ENCODE measurements at places on chromosomes 3 and 15.

DNA sequence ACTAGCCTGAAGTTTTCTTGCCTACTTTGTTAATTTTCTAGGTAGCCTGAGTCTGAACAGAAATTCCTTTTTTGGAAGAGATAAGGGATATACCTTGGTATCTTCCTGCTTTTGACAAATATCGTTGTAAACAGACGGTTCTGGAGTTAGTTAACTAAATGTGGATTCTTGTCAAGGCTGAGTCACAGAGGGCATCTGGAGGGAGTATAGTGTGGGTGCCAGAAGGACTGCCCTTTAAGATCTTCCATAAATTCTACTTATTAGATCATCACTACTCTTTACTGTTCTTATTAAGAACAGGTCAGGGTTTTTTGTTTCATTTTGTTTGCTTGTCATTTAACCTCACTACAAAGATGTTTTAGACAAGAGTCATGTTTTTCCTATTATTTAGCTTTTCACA lies 125.3 kb upstream of the SKOR1 start:
- no peak for DNase-seq

DNA sequence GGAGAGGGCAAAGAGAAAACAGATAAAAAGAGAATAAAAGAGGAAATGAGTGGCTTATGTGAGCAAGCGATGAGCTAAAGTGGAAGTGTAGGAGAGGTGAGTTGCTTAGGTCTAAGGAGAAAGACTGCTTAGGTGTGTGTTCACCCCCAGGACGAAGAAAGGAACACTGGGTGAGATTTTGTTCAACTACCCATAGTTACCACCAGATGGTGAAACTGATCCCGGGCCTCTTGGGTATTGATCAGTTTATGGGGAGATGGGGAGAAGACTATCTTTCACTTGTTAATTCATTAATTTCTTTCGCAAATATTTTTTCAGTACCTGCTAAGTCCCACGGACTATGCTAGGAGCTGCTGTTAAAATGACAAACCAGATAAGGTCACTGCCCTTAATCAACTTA lies 33.9 kb downstream of the GAP43 start:
- DNase-seq = no peak

DNA sequence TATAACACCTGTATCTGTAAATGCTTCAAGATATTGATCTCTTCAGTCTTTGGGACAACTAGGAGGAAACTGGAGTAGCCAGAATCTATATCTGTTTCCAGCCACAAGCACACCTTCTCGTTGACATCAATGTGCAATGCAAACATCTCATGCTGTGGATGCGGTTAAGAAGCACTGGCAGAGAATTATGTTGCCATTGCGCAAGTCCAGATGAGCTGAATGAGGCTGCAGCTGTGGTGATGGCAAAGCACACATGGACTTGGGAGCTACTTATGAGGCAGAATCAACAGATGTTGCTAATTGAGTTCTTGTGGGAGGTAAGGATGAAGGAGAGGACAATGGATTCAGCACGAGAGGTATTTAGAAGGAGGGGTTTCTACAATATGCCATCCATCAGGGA lies 90.9 kb downstream of the STRIT1 start:
- DNase-seq = no peak

DNA sequence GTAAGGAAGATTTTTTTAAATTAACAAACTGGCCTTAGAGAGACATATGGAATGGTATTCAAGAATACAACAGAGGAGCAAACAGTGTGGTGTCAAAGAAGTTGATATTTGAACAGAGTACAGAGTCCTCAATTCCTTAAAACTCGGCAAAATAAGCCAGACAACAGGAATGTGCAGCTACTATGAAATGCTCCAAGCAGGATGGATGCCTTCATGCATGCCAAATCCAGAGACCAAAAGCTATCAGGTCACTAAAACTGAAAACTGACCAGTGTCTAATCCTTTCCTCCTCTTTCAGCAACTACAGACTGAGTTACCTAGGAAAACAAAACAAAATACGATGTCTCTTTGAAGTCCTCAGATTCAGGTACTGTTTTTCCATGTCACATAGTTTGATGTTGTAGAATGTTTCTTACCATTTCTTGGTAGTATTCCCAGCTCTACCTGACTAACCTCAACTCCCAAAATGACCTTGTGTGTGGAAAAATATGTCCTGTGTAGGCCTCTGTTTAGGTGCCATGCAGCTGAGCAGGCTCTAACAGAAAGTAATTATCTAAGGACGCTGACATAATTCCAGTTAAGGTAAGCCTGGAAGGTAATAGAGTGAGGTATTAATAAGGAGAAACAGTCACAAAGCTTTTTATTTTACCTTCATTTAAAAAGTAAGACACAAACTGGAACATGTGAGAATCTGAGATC lies 46.9 kb downstream of the TBL1XR1 start:
- no peak for DNase-seq

DNA sequence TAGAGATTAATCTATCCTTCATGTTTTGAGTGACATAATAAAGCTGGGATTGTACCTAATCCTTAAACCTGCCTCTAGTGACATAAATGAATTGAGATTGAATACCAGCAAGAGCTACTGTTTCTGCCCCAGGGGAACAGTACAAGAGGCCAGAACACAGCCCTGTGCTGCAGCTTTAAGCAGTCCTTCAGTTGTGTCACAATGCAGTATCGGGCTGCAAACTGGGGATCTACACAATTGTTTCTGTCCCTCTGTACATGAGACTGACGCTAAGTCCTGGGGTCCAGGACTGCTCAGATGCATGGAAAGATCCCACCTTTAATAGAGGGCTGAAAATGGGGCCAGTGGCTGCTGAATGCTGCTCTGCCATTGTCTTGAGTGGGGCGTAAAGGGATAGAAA lies 87.5 kb downstream of the MINAR1 start:
- DNase-seq = no peak

- DNase-seq = no peak
These were observed 25.3 kb downstream of the FBLN2 start for GRCh38 chr3:13574083-13574797.

GRCh38 chr3:175605851-175606250 lies 746.7 kb downstream of the NAALADL2 start:
- no peak for DNase-seq

DNA sequence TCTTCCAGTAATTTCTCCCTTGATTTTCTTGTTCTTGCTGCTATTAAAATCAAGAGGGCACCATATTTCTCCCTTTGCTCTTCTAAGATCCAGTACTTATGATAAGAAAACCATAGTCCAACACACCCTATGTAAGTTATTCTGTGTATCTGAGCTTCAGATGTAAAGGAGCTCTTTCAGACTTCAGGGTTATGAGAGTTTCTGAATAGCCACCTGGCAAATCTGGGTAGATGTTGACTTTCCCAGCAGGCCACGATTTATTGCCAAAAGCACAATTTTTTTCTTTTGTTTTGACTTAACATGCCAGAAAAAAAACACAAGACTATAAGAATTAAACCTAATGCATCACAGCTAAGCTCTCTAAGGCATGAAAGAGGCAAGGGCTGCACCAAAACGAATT lies 1045.0 kb downstream of the FHIT start:
- DNase-seq = peak; percentile 53

GRCh38 chr3:107465064-107465631 lies 57.6 kb upstream of the BBX start:
- DNase-seq = no peak

GRCh38 chr3:106010829-106011228 lies 142.0 kb upstream of the CBLB start:
- DNase-seq = no peak

DNA sequence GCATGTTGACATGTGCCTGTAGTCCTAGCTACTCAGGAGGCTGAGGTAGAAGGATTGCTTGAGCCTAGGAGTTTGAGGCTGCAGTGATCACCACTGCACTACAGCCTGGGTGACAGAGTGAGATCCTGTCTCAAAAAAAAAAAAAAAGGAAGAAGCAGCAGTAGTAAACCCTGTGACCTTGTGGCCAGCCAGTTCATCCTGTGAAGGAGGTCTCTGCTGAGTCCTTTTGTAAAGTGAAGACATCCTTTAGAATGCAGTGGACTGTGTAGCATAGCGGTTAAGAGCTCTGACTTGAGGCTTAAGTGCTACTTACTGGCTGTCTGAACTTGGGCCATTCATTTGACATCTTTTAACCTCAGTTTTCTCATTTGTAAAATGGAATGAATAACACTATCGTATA lies 8.3 kb downstream of the EXOSC7 start:
- no peak for DNase-seq

GRCh38 chr3:169400874-169401273 lies 262.6 kb downstream of the MECOM start:
- DNase-seq = peak; percentile 28

GRCh38 chr3:186152889-186153292 lies 44.0 kb upstream of the ETV5 start:
- no peak for DNase-seq

DNA sequence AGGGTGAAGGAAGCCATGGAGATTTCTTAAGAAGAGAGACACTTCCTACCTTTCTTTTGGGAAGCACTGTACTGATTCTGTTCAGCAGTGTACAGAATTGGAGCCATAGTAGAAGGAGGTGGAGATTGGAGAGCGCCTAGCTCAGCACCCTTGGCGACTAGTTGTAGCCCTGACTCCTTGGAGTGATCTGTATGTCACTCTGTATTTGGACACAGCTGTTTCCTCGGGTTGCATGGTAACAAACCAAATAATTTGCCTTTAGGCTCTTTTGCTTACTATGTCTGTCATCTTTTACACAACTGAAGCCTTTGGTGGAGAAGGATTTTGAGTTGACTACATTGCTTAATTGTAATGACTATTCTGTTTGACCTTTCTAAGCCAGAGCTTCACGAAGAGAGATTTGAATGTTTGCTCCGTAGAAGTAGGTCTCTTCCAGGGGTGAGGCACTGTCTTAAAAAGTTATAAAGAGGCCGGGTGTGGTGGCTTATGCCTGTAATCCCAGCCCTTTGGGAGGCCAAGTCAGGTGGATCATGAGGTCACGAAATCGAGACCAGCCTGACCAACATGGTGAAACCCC lies 77.1 kb downstream of the AKAP13 start:
- DNase-seq = no peak

DNA sequence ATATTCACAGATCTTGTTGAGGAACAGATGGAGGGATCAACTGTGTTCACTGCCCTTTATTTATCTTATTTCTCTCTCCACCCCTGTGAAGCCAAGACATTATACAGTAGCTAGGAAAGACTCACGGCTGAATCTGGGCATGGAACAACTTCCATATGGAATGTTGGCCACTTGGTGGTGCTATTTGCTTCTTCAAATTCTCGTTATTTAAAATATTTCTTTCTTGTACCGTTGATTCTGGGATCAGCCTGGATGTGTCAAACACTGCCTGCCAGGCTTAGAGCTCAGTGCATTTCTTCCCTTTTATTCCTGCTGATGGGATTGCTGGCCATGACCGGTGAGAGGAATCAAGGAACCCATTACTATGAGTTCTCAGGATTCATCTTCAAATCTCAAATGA lies 17.5 kb upstream of the GASK1A start:
- DNase-seq = no peak

DNA sequence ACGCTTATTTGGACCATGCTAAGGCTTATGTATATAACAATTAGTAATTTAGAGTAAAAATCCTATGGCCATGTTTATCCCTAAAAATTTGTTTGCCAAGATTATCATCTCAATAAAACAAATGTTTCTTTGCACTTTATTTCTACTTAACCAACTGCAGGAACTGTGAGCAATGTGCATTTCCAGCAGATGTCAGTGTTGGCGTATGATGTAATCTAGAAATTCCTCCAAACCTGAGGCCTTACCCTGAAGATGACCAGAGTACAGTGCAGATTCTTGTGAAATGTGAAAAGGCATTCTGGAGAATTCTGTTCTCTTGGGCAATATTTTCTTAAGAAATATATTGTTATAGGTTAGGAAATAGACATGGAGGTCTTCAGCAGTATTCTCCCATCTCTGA lies 205.9 kb downstream of the MBNL1 start:
- no peak for DNase-seq

DNA sequence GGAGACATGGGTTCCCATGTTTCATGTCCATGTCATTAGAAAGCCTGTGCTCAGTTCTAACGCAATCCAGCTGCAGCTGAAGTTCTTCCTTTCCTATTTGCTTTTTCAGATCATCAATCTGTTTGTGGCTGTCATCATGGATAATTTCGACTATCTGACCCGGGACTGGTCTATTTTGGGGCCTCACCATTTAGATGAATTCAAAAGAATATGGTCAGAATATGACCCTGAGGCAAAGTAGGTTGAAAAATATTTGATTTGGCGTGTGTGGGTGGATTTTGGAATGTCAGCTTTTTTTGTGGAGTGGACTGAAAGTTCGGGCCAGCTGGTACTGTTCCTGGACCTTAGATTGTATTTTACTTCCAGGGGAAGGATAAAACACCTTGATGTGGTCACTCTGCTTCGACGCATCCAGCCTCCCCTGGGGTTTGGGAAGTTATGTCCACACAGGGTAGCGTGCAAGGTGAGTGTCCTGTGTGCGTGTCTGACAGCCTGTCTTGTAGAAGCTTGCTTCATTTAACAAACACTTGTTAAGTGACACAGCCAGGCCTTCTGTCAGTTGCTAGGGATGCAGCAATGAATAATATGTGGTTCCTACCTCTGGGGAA lies 69.6 kb downstream of the CHDH start:
- DNase-seq = no peak

- no peak for DNase-seq
These were observed 2.4 kb downstream of the UROC1 start for GRCh38 chr3:126515066-126515706.

GRCh38 chr15:89785064-89785773 lies 9.1 kb downstream of the MESP2 start:
- no peak for DNase-seq

DNA sequence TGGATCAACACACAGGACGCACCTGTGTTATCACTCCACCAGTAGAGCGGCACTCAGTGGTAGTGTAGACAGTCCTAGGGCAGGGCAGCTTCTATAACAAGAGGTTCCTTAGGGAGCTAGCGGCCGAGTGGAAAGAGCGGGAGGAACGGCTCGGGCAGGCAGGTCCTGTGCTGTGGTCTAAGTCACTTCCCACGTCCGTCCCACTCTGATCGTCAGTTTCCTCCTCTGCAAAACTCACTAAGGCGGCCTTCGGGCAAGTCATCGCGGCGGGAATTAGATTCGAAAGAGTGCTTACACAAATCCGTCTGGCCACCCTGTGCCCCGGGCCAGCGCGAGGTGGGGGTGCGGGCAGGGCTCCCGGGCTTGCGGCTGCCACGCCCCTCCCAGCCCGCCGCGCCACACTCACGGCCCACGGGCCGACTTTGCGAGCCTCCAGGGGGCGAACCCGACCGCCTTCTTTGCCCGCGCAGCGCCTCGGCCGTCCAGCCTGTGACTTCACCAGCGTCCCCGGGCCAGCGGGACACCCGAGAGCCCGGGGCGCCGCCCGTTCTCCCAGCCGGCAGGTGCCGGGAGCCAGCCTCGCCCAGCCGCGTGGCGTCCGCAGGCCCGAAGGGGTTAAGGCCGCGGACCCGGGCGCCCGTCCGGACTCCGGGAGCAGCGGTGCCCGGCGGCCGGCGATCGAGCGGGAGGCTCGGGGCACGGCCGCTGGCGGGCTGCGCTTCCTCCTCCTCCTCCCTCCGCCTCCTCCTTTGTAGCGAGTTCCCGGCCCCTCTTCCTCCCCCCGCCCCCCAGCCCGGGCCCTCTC lies 416 bp upstream of the CORO2B start:
- DNase-seq = no peak

- no peak for DNase-seq
These were observed 371.2 kb downstream of the VPS13C start for GRCh38 chr15:61689067-61689466.

- DNase-seq = no peak
These were observed 678.1 kb upstream of the DPPA4 start for GRCh38 chr3:110015231-110015963.

GRCh38 chr3:171508676-171509075 lies 48.5 kb upstream of the TNIK start:
- no peak for DNase-seq

Measured in NCI-H2081 treated with DMSO at 0.1 percent for 48 hours (cell line).